Activated T-cell treated with anti-CD3 and anti-CD28 coated beads, Interleukin-2, amount 50 U/mL, for 1 hour (primary cell): ENCODE measurements at places on chromosomes 7 and 10.
A peak's percentile ranks its signal among the peaks of the same experiment; 100 is the strongest.

DNA sequence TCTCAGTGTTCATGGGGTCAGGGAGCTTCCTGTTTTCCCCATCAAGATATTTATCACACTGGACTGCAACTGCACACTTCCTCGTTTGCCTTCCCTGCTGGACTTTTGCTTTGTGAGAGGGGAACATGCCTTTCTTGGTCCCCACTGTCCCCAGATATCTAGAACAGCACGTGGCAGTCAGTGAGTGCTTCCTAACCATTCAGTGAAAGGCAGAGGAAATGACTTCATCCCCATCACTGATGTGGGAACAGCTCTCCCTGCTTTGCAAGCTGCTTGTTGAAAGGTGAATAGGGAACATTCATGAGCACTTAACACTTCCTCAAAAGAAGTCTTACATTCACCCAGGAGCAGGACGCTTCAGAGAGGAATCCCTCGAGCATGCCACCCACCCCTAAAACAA lies 135.4 kb downstream of the MYOF start:
- DNase-seq, result no peak

GRCh38 chr10:13665516-13666262 lies 78.9 kb downstream of the PRPF18 start:
- no peak for DNase-seq

DNA sequence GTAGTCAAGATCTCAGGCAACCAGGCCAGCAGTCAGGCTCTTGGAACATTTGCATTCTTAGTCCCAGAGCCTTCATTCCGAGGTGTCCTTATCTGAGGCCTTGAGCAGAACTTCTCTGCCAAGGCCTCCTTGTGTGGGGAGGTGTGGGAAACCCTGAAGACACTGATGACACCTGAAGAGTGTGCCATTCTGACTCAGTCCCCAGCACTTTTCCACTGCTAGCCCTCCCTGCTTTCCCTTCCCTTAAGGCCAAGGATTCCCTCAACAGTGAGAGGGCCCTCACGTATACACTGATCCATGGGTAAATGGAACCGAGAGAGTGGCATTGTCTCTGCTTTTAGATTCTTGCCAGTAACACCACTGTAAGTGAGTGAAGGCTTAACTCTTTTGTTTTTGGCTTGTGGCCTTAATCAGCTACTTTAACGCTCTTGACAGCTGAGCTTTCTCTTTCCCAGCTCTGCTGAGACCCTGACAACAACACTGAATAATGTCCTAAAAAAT lies 30.3 kb downstream of the TRDMT1 start:
- no peak for DNase-seq

DNA sequence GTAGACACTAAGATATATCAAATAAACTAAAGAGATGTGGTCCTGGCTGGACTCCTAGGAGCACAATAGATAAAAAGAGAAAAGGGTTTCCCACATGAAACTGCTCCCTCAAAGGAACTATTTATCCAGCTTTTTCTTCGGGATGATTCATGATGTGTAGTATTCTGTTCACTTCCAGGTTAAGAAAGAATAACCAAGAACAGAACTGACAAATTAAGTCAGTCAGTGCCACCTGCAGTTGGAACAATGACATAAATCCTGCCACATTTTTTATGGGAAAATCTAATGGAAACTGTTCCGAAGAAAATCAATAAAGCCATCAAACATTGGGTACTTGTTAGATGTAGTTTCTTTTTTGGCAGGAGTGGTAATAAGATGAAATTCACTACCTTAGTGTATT lies 87.1 kb downstream of the POLR1F start:
- no peak for DNase-seq

DNA sequence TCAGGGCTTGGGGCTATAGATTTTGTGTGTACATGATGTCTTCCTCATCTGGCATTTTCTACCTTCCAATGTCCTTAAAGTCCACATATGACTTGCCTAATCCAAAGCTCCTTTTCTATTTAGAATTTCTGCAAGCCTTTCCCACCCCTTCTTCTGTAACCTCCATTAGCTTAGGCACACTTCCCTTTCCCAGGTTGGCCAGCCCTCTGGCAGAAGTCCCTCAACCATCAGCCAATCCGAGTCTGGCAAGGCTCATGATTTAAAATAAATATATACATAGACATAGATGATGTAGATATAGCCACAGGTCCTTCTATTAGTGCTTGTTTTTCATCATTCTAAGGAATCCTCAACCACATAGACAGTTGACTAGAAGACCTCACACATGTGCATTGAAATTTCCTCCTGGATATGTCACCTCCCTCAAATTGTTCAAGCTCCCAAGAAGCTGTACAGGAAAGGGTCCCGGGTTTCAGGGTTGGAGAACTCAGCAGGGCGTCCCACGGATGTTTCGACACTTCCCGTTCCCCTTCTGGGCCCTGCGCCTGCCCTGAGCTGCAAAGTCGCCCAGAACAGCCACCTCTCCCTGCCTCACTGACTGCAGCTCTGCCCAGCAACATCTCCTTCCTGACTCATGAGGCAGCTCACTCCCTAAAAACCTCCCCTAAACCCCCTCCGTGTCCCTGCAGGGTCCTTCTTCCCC lies 20.4 kb upstream of the PIK3AP1 start:
- no peak for DNase-seq

DNA sequence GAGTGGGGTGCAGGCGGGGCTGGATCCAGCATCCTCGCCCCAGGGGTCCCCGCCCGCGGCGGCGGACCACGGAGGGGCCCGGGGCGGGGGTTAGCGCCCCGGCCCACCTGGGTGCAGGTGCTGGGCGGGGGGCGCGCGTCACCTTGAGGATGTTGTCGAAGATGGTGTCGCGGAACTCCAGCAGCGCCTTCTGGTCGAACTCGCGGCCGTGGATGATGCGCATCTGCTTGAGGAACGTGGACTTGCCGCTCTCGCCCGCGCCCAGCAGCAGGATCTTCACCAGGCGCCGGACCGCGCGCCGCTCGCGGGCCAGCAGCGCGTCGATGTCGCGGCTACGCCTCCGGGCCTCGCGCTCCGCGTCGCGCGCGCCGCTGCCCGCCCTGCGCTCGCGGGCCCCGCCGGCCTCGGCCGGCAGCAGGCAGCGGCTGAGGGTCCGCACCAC lies 376 bp downstream of the GNA12 start:
- DNase-seq, result no peak

- DNase-seq, result no peak
Observed at GRCh38 chr7:42156291-42156865, 80.6 kb downstream of the GLI3 start.

DNA sequence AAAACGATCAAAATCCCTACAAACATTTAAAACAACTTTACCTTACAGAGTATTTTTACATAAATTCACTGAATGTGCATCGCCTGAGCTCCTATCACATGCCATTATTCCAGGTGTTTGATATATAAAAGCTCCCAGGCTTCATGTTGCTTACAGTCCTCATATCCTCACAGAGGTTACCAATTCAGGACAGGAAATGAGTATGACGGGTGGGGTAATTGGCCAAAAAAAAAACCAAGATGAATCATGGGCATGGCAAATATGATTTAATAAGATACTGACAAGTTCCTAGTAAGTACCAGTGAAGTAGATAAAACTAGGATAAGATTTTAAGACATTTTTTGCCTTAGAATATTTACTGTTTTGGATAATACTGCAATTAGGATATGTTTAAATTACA lies 135.8 kb downstream of the KMT2E start:
- DNase-seq, result no peak

GRCh38 chr10:111076191-111076681 lies 593 bp upstream of the ADRA2A start:
- DNase-seq, result peak; percentile 56

DNA sequence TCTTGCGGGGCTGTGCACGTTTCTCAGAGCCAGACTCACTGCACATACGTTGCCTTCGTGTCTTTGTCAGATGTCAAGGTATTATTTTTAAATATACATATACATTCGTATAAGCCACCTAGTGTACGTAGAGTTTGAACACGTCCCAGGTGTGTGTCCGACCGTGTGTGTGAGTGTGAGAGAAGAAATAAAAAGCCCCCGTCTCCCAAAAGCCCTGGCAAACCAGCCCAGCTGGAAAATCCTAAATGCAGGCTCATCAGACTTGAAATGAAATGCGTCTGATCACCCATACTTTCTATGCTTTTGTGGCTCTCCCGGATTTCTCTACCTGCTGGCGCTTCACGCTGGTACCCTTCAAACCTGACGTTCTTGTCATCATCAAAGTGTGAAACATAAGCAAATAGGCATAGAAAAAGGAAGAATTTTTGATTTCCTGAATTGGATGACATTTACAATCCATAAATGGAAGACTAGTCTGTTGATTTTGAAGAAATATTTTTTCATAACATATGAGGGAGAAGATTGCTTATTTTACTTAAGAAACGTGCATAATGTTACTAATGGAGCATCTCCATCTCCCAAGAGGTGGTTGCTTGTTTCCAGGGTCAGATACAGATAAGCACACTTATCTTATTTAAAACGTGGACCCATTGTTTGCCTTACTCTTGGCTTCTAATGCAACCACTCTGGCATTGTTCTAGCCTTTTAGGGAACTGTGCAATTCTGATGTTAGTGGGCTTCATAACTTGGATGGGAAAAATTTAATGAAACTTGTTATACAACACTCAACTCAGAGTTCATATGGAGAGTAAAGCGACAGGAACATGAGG lies 971 bp downstream of the PRKG1 start:
- DNase-seq, result no peak

- no peak for DNase-seq
Observed at GRCh38 chr7:91517201-91517785, 253.1 kb downstream of the FZD1 start.

- DNase-seq, result peak; percentile 63
Observed at GRCh38 chr10:30002426-30003266, 56.7 kb downstream of the JCAD start.

DNA sequence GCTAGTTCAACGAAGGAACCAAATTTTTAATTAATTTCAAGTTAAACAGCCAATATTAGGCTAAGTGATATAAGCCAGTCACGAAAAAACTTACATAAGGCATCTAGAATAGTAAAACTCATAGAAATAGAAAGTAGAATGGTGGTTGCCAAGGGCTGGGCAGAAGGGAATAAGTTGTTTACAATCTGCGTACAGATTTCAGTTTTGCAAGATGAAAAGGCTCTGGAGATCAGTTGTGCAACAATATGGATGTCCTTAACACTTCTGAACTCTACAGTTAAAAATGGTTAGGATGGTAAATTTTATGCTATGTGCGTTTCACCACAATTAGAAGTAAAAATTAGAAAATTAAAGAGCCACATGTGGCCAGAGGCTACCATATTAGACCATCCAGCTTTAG lies 13.3 kb downstream of the SCRN1 start:
- no peak for DNase-seq

GRCh38 chr10:101690461-101690860 lies 4.5 kb downstream of the FBXW4 start:
- DNase-seq, result no peak

DNA sequence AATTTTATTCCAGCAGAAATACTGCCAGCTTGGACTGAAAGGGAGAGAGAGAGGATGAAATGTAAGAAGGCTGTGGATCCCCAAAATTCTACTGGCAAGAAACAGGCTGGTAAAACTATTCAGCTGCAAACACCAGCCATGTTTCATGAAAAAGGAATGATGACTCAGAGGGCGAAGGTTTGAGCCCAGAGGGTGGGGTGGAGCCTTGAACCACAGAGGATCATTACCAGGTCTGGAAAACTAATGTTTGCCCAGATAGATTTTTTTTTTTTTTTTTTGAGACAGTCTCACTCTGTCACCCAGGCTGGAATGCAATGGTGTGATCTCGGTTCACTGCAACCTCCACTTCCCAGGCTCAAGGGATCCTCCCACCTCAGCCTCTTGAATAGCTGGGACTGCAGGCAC lies 41.7 kb upstream of the NRF1 start:
- DNase-seq, result no peak

DNA sequence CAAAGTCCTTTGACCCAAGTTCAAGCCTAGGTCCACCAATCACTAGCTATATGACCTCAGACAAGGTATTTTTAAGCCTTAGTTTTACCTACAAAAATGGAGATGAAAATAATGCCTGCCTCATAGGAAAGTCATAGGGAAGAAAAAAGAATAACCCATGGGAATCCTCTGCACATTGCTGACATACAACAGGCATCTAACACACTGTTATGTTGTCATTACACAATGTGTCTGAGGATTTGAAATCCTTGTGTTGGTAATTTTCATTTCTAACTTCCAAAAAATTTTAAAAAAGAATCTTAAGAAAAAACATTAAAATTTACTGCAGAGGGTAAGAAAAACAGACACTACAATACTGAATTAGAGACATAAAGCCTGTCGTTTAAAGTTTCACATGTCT lies 5.7 kb downstream of the ANK3 start:
- DNase-seq, result no peak

DNA sequence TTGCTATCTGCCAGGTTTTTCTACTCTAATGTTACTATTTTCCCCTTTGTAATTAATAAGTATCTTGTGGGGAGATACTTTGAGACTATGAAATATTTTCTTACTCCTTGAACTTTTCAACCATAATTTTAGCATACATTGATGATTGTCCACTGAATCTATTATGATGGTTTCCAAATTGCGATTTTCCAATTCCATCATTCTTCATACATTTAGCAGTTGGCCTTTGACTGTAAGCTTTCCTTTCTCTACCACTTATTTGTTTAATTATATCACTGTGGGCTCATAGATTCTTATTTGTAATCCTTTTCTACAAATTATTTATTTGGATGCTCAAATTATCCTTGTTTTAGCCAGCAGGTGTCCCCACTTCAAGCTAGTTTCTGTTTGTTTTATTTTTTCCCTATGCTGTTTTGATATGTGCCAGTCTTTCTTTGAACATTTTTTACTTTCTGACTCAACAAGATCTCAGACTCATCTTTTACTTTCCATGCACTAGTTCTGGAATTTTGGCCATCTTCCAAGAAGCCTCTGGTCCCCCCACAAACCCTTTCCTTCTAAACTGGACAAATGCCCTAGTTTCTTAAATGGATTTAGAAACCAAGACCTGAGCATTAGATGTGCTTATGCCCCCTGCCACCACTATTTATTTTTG lies 11.4 kb upstream of the MRPS16 start:
- no peak for DNase-seq

GRCh38 chr7:150787321-150788281 lies 12.6 kb downstream of the TMEM176B start:
- DNase-seq, result no peak

DNA sequence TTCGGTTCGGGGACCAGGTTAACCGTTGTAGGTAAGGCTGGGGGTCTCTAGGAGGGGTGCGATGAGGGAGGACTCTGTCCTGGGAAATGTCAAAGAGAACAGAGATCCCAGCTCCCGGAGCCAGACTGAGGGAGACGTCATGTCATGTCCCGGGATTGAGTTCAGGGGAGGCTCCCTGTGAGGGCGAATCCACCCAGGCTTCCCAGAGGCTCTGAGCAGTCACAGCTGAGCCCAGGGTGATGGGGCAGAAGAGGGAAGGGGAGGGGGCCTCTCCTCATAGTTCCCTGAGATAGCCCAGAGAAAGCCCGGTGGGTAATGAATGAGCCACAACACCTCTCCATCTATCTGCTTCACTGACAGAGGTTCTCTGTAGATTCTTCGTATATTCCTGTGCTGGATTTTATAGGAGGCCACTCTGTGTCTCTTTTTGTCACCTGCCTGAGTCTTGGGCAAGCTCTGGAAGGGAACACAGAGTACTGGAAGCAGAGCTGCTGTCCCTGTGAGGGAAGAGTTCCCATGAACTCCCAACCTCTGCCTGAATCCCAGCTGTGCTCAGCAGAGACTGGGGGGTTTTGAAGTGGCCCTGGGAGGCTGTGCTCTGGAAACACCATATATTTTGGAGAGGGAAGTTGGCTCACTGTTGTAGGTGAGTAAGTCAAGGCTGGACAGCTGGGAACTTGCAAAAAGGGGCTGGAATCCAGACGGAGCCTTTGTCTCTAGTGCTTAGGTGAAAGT lies 16.4 kb downstream of the PRSS2 start:
- DNase-seq, result peak; percentile 40
